GDM1 (cell line): ENCODE measurements at places on chromosomes 6 and 20.

- no peak for DNase-seq
Observed at GRCh38 chr20:17958373-17959256, 10.0 kb downstream of the SNX5 start.

GRCh38 chr6:76940191-76940590 is 523.1 kb downstream of the HTR1B start:
- no peak for DNase-seq

GRCh38 chr20:62009322-62009721 is 56.4 kb downstream of the TAF4 start:
- no peak for DNase-seq

DNA sequence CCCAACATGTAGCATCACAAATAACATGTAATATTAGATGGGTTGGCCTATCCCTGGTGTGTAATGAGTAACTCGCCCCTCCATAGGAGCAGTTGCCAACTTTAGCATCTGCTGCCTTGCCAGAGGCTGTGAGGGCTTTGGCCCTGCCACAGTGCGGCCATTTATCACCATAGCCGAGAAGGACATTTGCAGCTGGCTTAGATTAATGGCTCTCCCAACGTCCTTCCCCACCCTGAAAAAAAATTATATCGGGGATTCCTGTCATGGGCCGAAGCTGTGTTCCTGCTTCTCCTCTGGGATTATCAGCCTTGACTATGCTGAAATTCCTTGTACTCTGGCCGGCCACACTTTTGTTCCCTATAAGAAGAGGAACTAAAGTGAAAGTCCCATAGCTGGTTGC is 7.6 kb upstream of the ADIG start:
- DNase-seq = no peak

DNA sequence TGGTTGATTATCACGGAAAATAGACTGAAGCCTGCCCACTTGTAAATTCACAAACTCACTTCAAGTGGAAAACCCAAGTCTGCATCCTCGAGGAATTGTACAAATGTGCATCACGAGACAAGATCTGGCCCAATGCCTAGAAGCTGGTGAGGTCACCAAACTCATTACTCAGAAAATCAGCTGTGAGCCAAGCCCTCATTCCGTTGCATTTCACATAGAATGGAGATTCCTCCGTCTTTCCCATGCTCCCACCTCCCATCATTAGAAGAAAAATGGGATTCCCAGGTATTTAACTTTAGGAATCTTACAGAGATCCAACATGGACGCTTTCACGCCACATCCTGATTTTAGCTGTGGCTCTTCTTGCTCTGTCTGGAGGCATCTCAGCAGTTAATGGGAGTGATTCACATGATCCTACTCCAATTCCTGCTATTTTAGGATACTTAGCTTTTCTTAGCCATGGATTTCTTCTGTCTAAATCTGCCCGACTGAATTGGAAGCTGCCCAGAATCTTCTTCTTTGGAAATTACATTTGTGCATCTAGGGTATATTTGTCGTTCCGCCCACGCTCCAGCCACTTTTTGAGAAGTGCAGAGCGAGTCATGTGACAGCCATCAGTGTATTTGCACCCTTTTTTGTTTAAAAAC is 68.7 kb upstream of the STMND1 start:
- no peak for DNase-seq

DNA sequence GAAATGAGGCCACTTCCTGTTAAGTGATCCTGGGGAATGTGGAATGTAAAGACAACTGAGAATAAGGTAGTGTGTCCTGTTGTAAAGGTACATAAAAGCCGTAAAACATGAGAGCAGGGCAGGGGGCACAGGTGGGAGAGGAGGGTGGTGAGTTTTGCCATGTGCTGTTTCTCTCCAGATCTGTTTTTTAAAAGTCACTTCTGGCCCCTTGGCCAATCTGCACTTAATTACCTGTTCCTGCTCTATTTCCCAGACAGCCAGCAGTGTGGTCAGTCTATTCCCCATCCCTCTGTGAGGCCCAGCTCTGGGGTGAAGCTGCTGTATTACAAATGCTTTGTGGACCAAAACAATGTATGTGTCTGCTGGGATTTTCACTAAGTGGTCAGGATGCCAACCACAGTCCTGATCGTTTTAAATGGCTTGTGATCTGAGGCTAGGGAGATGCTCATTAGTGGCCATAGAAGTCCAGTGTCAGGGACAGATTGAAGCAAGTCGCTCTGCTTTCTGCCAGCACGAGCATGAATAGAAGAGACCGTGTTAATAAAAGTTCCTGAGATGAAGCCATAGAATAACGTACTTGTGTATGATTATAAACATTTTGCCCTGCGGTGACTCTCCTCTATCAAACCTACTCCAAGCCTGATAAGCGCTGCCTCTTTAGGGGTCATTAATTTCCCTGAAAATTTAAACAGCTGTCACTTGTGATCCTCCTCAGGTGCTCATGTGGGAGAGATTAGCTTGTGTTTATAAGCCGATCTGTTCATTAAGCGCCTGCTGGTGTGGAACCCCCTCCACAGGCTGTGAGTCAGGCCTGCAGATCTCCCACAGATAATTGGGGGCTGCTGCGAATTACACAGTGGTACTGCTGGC is 111.8 kb upstream of the CENPW start:
- DNase-seq = no peak

- DNase-seq = no peak
Observed at GRCh38 chr6:13400772-13401171, 72.4 kb upstream of the TBC1D7 start.
